ACHN (cell line): ENCODE measurements at places on chromosomes 3 and 15.

- no peak for DNase-seq
Measured at GRCh38 chr3:113662824-113663223, 33.6 kb downstream of the USF3 start.

DNA sequence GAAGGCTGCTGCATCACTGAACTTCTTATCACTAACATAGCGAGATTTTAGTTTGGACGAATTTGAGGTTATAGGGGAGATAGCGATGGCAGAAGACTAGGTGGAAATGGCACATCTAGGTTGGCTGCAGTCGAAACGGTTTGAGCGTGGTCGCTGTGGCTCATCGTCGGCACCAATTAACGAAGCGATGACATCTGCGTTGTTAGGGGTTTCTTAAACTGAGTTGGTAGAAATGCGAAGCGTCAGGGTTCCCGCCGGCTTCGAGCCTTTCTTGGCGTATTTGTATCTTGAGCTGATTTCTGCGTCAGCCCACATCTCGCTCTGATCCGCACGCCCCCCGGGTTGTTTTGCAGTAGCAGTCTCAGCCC lies 319 bp downstream of the LNP1 start:
- peak; percentile 40 for DNase-seq

DNA sequence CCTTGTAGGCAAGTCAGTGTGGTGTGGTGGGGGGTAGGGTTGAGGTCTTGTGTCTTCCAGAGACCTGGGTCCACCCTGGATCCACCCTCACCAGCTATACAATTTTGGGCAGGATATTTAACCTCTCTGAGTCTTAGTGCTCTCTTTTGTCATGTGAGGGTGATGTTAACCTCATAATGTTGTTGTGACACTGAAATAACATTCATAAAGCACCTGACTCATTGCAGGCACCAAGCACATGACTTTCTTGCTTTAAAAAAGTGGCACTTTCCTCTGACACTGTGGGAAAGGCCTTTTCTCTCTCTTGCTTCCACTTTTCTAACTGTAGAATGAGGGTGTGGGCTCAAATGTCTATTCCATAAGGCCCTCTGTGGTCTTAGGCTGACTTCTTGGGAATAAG lies 75.5 kb downstream of the SCN10A start:
- DNase-seq, result no peak

GRCh38 chr15:27426805-27427204 lies 455.8 kb downstream of the GABRG3 start:
- no peak for DNase-seq

DNA sequence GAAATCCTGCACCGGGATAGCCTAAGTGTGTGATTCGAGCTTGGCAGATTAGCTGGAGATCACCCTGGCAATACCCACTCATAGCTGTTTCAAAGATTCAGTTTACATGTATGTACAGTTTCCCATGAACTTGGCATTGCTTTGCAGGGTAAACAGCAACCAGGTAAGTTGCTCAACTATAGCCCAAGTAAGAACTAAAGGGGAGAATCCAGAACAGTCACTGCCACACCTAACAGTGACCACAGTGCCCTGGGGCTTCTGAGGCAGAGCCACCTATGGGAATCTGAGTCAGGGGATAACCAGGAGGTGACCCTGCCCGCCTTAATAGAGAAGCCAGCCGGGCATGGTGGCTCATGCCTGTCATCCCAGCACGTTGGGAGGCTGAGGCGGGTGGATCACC lies 15.9 kb downstream of the CDAN1 start:
- no peak for DNase-seq

GRCh38 chr15:52406601-52407000 lies 111.0 kb upstream of the MYO5C start:
- DNase-seq, result no peak

GRCh38 chr15:88872106-88872505 lies 23.2 kb downstream of the HAPLN3 start:
- no peak for DNase-seq

GRCh38 chr3:33441225-33441976 lies 1.2 kb upstream of the UBP1 start:
- no peak for DNase-seq

GRCh38 chr15:63389902-63390670 lies 8.4 kb upstream of the CA12 start:
- no peak for DNase-seq

- no peak for DNase-seq
Measured at GRCh38 chr15:25663515-25663914, 199.6 kb downstream of the ATP10A start.

GRCh38 chr3:157368171-157368570 lies 68.5 kb upstream of the PTX3 start:
- DNase-seq, result no peak

DNA sequence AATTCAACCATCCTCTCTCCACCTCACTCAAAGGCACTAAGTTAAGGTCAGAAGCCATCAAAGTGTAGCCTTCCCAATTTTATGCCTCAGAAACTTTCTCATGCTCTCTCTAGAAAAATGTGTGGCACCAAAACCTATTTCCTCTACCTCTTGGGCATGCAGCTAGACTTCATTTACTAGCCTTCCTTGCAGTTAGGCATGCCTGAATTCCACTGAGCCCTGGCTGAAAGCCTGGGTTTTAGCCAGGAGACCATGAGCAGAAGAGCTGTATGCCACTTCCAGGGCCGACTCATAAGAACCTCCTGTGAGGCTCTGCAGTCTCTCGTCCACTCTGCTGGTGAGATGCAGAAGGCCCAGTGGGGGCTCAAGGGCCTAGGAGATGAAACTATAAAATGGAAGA lies 145.0 kb downstream of the MYLK start:
- no peak for DNase-seq

DNA sequence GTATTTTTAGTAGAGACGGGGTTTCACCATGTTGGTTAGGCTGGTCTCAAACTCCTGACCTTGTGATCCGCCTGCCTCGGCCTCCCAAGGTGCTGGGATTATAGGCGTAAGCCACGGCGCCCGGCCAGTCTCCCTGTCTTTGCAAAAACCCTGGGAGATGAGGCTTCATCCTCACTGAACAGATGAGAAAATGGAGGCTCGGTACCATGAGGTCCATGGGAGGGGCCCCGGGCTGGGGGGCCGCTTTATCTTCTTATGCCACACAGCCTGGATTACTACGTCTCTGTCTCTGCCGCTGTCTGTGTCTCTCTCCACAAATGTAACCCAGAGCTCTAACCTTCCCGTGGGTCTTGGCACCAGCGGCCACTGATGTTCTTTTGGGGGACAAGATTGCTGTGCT lies 39.1 kb downstream of the ABTB1 start:
- DNase-seq, result no peak

DNA sequence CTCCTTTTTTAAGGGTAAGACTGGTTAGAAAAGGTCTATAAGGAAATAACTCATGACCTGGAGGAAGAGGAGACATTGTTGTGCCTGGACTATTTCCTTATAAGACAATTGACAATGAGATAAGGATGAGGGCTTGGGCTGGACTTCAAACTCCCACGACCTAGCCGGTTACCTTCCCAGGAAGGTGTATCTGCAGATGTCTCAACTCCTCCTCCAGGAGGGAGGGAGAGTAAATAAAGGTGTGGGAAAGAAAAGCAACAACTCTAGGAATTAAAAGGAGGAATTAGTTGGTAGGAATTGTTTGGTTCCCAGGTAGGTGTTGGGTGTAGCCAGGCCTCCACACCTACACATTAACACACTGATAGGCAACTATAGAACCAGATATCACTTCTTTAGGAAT lies 97.8 kb upstream of the TBL1XR1 start:
- DNase-seq, result no peak

DNA sequence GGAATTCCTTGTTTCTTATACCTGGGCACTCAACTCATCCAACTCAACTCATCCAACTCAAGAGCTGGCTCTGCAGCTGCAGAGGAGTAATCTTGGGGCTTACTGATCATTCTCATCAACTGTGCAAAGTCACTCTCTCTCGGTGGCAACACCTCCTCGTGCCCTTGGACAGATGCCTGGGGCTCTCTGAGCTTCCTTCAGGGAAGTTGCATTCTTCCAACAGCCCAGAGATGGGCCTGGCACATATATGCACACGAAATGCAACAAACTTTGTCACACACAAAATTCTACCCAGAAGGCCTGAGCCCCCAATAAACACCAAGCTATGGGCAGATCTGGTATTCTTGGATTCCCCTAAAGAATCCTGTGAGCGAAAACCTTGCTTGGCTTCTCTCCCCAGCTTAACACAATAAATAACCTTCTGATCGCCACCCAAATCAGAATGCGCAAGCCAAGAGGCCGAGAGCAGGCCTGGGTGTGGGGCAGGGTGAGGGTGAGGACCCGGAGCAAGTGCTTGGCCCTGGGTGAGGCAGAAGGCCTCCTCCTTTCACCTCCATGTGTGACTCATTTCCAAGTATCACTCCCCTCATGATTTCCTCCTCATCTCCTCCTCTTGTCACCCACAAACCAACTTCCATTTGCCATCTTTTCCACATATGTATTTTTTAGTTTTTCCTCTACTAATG lies 15.4 kb downstream of the TGM5 start:
- DNase-seq, result no peak

GRCh38 chr15:52295421-52296001 lies at the start of gene MYO5C:
TSS of gene MYO5C (minus strand) at chr15:52295804. CDS start at chr15:52295636, 168 bp downstream.
- DNase-seq, result peak; percentile 80

- peak; percentile 31 for DNase-seq
Measured at GRCh38 chr15:51907136-51907862, 64.3 kb downstream of the LEO1 start.

GRCh38 chr15:77991029-77991406 lies 86.5 kb downstream of the TBC1D2B start:
- DNase-seq, result no peak

DNA sequence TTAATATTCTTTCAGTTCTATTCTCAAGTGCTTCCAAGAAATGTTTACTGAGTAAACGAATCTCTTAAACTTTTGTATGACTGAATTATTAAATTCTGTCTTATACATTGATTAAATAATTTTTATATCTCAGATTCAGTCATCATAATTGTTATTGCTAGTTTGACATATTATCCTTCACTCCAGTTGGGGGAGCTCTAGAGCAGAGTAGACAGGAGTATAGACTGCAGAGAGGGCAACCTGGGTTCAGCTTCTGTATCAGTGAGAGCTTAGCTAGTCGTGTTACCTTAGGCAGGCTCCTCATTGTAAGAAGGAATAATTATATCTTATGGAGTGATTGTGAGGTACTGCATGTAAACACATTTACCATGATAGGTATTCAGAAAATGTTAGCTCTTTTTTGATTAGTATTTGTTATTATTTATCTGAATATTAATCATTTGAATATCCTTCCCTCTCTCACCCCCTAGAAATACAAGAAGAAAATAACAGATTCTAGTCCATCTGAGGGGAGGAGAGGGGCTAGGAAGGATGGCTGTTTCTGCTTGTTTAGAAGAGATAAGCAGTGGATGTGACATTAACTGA lies 31.0 kb upstream of the ZCWPW2 start:
- peak; percentile 61 for DNase-seq

DNA sequence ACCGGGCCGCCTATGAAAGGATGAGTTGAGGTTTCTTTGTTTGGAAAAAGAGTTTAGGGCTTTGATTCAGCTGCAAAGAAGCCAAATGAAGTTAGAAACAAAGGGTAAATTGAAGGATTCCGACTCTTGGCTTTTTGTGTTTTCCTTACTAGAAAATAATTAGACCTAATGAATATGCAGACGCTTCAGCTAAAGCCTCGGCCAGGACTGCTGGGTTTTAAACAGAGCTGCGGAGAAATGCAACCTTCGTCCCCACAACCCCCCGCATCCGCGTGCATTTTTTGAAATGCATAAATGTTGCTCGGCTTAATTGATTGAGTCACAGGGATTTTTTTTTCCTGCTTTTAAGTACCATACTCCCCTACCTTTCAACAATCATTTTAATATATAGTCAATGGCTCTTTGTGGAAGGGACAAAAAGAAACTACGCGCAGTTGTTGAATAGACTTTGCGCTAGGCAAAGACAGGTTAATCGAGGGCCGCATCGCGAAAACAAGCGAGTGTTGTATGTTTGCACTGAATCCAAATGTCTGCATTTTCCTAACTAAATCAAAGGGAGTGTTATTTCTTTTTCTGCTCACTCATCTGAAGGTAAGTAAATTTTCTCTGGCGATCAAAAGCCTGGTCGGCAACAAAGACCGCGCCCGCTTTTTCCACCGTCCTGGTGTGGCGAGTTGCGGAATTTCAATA lies 1.3 kb upstream of the ZIC4 start:
- DNase-seq, result no peak

DNA sequence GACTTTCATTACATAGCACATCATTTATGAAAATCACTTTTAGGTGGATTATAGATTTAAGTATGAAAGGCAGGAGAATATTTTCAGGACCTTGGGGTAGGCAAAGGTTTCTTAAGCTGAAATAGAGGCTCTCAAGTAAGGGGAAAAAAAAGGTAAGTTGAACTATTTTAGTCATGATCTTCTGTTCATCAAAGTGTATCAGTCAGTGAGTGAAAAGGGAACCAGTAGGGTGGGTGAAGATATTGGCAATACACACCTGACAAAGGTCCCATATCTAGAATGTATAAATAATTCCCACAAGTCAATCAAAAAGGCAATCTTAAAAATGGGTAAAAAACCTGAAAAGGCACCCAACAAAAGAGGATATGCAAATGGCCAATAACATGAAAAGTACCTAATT lies 218.6 kb downstream of the KLF13 start:
- DNase-seq, result no peak

DNA sequence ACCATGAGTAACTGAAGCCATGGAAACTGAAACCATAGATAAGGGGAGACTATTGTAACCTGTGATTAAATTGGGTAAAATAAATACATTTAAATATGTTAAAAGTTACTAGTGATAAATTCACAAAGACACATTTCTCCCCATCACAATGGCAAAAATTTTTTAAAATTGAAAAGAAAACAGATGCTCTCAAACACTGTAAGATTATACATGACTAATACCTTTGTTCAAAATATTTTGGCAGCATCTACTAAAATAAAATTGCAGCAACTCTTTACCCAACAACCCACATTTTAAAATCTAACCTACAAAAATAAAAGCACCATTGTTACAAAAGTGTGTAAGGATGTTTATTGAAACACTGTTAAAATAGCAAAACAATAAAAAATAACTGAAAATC lies 93.3 kb downstream of the CLASP2 start:
- DNase-seq, result no peak

DNA sequence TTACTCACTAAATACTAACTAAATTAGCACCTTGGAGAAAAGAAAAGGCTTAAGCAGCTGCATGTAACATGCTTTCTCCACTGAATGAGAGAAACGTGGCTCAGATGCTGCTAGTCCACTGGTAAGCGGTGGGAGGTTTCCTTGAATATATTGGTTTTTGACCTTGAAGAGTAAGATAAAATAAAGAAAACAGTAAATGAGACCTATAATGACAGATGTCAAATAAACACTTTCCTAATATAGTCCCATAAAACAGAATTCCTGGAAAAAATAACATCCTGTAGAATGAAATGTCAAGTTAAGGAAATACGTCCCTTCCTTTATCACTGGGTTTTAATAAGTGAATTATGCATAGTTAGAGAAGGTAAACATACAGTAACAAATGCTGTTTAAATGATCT lies 215.0 kb downstream of the DPH6 start:
- no peak for DNase-seq

- no peak for DNase-seq
Measured at GRCh38 chr3:87792534-87793336, 266.1 kb downstream of the CGGBP1 start.

GRCh38 chr15:99818872-99819271 lies 85.6 kb upstream of the LYSMD4 start:
- DNase-seq, result no peak

- no peak for DNase-seq
Measured at GRCh38 chr3:42166214-42166613, 75.1 kb downstream of the TRAK1 start.
